CD4-positive, alpha-beta T cell treated with Interleukin-15 for 1 hour (primary cell): ENCODE measurements at places on chromosomes 11 and 22.
A peak's percentile ranks its signal among the peaks of the same experiment; 100 is the strongest.

DNA sequence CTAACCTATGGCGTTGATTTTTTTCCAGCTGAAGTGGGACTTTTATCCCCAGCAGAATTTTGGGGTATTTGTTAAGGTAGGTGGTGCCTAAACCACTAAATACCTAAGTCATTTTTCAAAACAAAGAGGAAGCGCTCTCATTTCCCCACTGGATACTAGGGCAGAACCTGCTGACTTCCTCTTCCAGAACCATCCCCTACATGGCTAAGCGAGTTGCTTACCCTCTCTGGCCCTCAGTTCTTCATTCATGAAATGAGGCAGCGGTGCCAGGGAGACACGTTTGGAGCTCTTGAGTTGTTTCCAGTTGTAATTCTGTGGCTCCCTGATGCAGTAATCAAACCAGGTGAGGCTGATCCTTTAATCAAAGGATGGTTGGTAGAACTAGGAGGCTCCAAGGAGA is 10.0 kb upstream of the MTMR3 start:
- DNase-seq = peak; percentile 28

GRCh38 chr22:44819966-44820631 is 67.7 kb downstream of the ARHGAP8 start:
- no peak for DNase-seq

DNA sequence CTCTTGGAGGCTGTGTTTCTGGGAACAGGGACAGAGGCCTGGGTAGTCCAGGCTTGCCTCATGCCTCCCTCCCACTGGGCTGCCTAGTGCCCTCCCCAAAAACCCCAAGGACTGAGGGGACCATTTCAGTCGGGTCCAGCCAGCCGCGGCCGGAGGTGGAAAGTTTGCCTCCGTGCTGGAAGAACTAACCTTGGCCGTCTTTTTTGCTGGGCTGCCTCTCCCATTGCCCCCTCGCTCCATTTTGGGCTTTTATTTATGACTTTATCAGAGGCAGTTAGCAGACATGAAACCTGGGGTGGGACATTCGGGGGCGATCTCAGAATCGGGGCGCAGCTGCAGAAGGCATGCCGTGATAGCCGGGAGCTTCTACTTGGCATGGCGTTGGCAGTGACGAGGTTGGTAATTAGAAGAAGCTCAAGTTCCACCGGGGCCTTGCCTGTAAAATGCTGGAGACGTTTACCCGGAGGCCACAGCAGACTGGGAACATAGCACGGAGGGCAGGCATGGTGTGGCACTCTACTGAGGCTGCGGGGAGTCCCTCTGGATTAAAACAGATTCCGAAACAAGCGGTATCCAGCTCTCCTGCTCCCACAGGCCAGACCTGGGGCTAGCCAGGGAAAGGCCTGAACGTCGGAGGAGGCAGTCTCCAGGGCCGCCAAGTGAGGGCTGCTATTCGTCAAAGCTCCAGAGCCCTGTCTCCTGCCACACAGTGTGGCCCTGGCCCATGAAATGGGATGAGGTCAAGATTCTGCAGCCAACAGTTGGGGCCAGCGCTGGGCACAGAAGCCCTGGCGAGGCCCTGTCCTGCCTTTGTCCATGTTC is 76.4 kb upstream of the PPARA start:
- DNase-seq = no peak

- no peak for DNase-seq
Observed at GRCh38 chr11:17744151-17744940, 9.8 kb downstream of the KCNC1 start.

- DNase-seq = no peak
Observed at GRCh38 chr11:14106303-14107049, 144.0 kb downstream of the SPON1 start.

DNA sequence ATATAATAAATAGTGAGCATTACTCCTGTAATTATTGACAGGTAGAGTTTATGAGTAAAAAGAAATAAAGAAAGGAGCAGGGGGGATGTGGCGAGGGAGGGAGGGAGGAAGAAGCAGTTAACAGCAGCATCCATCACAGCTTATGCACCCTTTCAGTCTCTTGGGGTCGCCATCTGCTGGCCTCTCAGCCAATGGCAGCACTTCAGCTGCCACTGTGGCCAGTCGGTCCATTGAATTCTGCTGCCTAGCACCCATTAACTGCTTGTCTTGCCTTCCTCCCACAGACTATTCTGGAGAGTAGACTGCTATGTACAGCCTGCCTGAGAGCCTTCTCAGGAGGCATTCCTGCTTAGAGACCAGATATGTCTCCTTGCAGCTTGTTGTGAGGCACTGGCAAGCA is 388.3 kb downstream of the TENM4 start:
- DNase-seq = no peak

DNA sequence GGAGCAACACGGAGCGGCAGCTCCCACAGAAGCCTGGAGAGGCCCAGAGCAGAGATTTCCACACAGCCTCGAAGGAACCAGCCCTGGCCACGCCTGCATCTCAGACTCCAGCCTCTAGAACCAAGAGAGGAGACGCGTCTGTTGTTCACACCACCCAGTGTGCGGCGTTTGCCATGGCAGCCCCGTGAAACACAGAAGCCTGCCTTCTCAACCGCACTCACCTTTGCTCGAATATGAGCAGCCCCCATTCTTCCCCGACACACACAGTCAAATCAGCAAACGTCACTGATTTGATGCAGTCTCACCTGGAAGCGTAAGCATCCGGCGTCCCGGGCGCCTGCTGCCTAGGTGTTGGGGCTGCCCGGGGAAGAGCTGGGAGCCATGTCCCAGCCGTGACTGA is 14.2 kb upstream of the TALDO1 start:
- no peak for DNase-seq
